Activated gamma-delta T cell treated with anti-CD3 and anti-CD28 coated beads, Interleukin-2, amount 50 U/mL, for 16 hours (primary cell): ENCODE measurements at places on chromosomes 6 and 20.

GRCh38 chr6:21454262-21454661, 139.3 kb upstream of the SOX4 start:
- no peak for DNase-seq

GRCh38 chr20:62533591-62534495, 58.0 kb upstream of the GATA5 start:
- DNase-seq: no peak

DNA sequence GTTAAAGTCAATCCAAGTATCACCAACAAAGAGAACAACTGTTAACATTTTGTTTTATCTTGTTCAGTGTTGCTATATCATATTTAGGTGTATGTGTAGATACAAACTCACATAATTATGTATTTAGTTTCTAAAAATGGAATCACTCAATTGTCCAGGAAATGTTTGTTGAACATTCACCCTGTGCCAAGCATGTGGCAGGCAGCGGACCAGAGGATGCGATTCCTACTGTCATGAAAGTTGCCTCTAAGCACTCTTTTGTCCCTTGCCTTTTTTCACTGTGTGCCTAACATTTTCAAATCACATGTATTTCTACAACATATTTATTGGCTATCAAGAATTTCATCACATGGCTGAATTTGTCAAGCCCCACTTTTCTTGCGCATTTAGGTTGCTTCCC, 16.9 kb upstream of the TGM2 start:
- DNase-seq: no peak

- DNase-seq: peak; percentile 57
Measured at GRCh38 chr6:150865406-150866146, at the start of gene MTHFD1L. Gene MTHFD1L, plus strand, starts transcription at chr6:150865702. Its CDS starts 121 bp downstream, at chr6:150865823.

GRCh38 chr20:688809-689212, 13.2 kb upstream of the SCRT2 start:
- DNase-seq: no peak

GRCh38 chr6:445571-446417, 54.2 kb downstream of the IRF4 start:
- no peak for DNase-seq

DNA sequence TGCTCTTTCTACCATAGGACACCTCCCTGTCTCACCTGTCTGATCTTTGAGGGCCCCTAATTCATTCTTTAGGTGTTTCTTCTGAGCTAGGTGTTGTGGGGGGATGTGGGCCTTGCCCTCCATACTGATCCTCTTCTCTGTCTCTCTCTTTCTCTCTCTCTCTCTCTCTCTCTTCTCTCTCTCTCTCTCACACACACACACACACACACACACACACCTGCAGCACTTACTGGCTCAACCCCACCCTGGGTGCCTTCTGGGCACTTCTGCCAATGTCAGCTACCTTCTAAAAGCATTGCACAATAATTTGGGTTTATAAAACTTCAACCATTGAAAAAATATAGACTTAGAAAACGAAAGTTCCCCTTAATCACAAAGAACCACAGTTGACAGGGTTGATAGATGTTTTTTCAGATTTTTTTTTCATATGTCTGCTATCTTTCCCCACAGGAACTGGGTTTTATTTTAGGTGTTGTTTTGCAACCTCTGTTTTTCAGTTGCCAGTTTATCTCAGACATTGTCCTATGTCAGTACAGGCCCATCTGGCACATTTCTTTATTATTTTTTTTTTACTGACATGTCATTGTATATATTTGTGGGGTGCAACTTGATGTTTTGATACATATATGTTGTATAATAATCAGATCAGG, 28.1 kb downstream of the PKIG start:
- no peak for DNase-seq

DNA sequence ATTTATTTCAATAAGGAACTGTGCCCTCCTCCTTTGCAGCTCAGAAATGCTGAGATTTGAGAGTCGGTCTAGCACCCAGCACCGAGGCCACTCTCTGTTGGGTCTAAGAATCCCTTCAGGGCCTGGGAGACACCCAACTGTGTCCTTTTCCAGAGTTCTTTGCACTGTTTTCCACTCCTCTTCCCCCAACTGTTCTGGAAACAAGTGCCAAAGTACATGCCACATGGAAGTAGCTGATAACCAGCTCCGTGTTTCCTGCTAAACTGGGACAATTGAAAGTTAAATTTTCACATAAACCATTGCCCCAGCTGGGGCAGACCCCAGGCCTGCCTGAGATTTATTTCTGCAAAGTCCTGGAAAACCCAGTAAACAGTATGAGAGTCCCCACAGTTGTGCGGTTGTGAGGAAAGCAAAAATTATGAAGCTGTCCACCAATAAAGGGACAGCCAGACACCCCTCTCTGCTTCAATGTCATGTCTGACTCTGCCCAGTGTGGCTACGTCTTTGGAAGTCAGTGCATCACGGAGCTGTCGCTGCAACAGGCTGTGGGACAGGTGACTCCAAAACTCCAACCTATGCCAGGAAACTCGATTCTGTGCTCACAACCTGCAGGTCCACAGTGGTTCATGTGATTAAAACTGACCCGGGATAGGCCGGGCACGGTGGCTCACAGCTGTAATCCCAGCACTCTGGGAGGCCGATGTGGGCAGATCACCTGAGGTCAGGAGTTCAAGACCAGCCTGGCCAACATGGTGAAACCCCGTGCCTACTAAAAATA, 178.0 kb upstream of the AFDN start:
- no peak for DNase-seq

DNA sequence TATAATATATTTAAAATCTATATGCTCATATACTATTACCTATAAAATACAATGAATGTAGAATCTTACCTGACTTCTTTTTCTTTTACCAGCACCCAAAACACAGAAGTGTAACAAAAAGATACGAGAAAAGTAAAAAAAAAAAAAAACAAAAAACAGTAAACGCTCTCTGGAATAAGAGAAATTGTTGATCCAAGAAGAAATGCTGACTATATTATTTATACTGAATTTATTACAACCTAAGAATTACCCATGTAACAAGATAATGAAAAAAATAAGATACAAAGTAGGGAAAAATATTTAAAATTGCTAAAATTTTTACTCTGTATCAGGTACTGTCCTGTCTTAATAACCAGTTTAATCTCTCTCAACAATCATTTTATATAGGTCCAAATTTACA, 787.9 kb upstream of the MAN1A1 start:
- no peak for DNase-seq

DNA sequence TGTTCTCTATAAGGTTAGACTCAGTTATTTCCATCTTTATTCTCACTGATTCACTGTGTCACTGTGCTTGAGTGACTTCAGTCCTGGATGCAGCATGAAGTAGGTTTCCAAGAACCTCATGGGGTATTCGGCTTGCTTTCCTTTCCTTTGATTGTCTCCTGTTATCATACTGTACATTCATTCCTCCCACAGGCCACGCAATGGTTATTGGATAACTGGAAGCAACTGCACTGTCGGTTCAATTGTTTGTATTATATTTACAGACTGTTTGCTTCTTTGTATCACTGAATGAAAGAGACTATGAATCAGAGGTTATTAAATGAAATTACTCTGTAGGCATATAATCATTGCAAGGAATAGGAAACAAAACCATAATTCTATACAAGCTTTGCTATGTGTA, 129.4 kb downstream of the MAP7 start:
- DNase-seq: no peak

DNA sequence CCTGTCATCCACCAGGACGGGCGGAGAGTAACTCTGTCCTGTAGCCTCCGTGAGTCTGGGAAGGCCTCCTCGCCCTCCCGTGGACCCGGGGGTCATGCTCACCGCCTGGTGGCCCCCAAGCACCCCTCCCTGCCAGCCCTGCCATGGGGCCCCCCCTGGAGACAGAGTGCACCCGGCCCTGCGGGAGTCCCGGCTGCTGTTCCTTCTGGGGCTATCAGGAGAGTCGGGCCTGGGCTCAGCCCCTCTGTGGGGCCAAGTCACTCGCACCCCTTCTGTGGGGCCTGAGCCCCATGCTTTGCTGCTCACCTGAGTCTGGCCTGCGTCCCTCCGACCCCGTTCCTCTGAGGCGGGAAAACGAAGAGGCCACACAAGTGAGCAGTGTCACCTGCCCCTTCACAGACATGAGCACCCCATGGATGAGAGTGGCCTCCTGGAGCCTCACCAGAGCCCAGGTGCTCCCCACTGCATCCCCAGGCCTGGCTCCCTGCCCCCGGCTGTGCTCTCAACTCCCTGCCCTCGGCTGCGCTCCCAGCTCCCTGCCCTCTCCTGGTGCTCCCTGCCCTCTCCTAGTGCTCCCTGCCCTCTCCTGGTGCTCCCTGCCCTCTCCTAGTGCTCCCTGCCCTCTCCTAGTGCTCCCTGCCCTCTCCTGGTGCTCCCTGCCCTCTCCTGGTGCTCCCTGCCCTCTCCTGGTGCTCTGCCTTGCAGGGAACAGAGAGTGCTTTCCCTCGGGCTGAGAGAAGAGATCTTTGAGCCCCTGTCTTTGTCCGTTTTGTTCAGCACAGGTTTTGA, 4.6 kb upstream of the CHRNA4 start:
- no peak for DNase-seq

- DNase-seq: no peak
Measured at GRCh38 chr20:22473293-22473692, 111.1 kb downstream of the FOXA2 start.

DNA sequence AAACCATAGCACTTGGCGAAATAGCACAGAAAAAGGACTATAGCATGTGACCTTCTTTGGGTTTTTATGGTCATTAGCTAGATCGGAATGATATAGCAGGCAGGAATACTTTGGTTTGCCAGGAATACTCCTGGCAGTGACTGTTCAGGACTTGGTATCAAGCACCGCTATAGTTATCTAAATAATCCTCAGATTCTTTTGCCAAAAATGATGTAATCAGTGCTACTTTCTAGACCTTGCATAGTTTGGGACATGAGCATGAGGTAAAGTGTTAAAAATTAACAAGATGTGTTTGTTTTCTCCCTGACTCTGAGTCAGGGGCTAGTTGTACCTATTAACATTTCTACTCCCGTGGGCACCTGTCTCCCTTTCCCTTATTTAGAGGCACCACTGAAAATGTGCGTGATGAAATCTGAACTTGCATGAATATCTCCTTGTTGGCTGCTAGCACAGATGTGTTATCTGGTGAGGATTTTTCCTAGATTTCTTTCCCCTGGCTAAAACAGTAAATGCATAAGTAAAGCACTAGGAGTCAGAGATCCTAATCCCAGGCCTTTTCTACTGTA, 511.0 kb downstream of the CDKAL1 start:
- no peak for DNase-seq

DNA sequence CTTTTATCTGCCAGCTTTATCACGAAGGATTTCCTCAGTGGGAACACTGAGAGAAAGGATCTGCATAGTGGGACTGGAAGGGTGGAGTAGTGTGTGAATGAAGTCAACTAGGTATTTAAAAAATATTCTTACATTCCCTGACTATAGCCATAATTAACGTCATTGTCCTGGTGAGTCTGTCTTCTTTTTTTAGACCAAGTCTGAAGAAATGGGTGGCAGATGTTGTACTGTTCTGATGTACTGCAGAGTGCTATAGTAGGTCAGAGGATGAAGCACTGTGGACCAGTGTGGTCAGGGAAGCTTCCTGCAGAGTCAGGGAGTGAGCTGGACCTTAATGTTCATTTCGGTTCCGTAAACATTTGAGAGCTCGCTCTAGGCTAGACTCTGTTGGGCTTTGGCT, 11.9 kb downstream of the TULP4 start:
- DNase-seq: no peak

GRCh38 chr6:151412909-151413308, 21.6 kb upstream of the ZBTB2 start:
- DNase-seq: no peak

DNA sequence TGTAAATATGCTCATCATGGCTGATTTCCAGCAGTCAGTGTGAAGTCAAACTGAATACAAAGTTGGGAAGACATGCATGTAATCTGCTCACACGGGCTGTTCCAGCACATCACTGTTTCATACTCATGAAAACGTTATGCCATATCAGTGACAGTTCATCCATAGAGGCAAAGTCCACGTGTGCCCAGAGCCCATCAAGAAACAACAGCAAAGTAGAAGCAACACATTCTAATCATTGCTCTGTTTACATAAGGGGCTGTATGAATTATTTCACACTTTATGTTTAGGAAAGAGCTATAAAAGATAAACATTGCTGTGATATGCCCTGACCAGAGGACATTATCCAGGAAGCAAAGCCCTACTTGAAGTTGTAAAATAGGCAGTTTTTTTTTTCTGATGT, 157.0 kb upstream of the ENPP5 start:
- no peak for DNase-seq

DNA sequence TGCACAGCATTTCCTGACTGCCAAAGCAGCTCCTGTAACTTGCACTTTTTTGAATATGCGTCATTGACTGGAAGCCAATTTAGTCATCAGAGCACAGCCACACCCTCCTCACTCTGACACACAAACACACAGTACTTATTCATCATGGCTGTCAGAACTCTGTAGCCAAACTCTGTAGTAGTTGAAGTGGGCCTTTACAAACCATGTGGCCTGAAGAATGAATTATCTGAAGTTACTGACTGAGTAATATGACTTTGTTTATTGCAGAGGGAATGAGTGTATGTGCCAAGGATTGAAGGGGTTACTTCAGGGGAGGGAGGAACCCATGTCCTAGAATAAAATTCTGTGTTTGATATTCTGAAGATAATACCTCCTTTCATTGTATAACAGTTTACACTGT, 102.7 kb downstream of the FIG4 start:
- no peak for DNase-seq

- DNase-seq: no peak
Measured at GRCh38 chr20:51148941-51149340, 126.0 kb upstream of the KCNG1 start.

DNA sequence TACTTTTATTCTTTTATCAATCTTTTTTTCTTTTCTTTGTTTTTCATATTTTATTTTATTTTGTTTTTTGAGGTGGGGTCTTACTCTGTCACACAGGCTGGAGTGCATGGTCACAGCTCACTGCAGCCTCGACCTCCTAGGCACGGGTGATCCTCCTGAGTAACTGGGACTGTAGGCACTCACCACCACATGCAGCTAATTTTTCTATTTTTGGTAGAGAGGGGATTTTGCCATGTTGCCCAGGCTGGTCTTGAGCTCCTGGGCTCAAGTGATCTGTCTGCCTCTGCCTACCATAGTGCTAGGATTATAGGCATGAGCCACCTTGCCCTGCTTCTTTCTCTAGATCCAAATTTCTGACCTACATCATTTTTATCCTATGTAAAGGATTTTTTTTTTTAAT, 153.2 kb downstream of the CDKAL1 start:
- no peak for DNase-seq

DNA sequence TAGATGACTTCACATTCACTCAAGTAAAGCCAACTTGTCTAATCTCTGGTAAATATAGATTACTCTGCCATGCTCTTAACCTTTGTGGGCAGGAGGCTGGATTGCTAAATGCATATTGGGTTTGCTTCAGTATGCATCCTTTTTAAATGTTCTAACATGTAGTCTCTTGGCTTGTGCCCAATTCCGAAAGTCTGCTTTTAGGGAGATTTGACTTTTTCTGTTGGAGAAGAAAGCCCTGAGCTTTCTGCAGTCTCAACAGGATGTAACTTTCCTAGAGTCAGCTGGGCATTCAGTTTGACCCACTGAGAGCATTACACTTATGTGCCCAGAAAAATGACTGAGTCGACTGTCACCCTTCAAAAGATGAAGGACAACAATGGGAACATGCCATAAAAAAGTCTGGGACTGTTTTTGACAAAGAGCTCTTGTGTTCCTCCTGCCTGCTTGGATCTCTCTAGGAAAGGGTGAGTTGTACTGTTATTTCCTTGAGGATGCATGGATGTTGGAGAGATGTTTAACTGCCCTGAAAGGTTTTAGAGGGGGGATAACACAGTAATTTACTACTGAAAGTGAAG, 299.4 kb downstream of the ZFAND3 start:
- no peak for DNase-seq
